ENCODE measurements at places on chromosomes 12 and 14.

DNA sequence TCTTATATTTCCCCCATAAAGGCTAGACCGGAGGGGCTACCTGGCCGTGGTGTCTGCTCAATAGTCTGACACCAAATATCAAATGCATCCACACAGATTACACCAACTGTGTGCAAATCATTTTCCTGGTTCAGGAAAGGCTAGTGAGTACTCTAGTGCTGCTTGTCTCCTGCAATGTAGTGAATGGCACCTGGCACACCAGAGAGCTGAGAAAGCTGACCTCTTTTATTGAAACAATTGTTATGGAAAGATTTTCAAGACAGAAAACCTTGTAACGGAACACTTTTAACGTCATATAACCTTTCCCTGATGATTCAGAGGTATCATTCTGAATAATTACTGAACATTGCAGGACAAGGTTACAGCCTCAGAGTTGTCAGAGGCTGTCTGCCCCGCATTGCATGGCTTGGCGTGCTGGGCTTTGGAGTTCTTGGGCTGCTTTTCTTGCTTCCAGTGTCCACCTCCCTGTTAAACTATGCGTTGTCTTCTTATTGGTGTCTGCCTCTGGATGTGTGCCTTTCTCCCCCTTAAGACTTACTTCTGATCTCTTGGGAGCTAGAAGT, 40.7 kb upstream of the HDAC7 start:
- DNase-seq = peak; percentile 47

DNA sequence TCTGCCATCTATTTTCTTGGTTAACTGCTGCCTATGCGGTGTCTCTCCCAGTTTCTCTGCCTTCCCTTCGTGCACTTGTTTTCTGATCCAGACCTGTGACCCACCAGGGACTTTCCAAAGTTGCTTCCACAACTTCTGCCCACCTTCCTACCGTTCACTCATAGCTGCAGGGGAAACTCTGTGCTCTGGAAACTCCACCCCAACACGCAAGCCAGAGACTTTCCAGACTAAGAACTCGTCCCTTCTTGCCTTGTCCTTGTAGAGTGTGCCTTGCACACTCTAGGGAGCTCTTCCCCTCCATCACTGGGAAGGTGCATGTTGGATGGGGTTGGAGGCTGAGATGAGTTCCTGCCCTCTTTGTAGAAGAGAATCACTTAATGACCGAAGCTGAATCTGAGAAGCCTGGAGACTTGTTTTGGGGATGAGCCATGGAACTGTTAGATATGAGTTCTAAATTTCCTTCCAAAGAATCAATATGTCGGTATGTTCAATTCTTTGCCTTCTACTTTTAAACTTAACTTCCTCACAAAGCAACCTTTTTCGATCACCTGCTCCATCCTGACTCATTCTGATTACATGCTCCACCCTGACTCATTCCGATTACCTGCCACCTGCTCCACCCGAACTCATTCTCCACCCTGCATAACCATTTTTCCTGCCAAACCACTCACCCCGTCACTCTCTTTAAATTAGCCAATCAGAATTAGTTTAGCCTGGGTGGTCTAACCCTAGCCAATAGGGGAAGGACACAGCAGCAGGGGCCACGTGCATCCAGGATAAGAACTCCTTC, 82.1 kb upstream of the CAPRIN2 start:
- no peak for DNase-seq

- no peak for DNase-seq
These were observed 77.5 kb upstream of the EEA1 start for GRCh38 chr12:93006471-93007208.

- no peak for DNase-seq
These were observed 56.1 kb upstream of the VASH1 start for GRCh38 chr14:76705214-76705613.

- no peak for DNase-seq
These were observed 840.3 kb downstream of the GALC start for GRCh38 chr14:87152693-87153092.

DNA sequence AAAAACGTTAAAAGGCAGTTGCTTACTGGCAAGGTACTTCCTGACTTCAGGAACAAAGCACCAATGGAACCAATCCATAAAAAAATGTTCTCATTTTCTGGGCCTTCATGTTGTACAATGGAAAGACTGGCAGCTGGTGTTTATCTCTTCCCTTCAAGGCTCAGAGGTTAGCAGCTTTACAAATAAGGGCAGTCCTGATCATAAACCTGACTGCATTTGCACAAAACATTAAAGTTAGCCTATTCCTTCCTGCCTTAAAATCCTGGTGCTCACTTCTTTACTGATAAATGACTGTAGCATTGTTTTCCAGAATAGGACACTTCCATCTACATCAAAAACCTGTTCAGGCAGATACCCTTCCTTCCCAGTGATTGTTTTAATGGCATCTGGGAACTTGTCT, 19.2 kb downstream of the IL26 start:
- DNase-seq = no peak

GRCh38 chr12:119024356-119024755, 43.0 kb downstream of the SRRM4 start:
- no peak for DNase-seq

DNA sequence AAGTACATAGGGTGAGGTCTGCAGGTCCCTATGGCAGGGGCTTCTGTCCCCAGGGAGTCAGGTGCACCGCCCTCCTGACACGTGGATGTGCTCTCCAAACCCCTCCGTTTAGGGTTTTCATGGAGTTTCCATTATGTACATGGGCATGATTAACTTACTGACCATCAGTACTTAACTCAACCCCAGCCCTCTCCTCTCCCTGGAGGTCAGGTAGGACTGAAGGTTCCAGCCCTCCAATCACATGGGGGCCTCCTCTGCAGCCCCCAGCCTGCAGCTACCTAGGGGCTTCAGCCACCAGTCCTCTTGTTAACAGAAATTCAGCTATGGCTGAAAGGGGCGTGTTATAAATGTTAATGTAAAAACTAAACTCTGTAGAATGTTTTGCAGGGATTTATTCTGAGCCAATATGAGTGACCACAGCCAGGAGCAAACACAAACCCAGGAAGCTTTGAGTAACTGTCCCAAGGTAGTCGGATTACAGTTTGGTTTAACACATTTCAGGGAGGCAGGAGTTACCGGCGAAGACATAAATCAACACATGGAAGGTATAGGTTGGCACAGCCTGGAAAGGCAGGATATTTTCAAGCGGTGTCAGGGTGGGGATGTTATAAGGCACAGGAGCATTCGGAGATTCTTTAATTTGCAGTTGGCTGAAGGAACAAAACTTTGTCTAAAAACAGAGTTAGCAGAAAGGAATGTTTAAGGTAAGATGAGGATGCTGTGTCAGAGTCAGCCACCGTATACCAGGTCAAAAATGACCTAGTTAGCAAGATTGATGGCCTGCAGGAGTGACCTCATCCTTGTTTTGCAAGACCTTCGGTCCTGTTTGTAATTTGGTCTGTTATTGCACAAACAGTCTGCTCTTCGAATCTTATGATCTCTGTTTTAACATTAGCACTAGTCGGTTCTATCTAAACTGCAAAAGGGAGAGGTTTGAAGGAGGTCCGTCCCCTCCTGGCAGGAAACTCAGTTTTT, 75.2 kb downstream of the TNFAIP2 start:
- no peak for DNase-seq

DNA sequence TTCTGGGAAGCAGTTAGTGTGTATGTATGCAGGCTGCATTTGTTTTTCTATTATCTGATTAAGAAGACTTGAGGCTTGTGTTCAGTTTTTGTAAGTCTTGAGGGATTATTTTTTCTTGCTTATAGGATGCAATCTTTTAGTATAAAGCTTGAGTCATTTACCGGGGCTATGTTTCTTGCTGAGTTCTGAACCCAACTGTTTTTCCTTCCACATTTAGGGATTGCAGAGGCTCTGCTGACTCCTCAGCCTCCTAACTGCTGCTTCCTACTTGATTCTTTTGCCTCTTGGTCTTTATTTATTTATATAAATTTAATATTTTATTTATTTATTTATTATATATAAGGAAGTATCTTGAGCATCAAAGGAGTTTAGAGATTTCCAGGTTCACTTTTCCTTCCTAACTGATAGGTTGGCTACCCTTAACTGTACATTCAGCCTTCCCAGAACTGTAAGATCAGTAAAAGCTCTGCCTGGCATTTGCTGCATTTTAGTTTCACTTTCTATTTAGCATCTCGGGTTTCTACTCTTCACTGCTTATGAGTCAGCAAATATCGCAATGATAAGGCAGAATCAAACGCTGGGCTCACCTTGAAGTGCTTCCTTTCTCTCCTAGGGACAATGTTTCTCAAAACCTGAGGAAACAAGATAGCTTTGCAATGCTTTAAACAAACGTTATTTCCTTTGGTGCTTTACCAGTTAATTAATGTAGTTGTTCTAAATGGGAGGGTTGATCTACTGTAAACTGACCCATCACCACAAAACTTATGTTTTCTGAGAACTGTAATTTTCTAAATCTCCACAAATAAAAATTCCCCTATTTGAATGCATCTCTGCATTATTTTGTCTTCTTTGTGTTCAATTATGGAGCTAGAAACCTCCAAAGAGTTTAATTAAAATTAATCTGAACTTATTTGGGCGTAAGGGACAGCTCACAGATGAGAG, 1183.7 kb upstream of the TMEM132C start:
- no peak for DNase-seq

GRCh38 chr14:53006931-53007562, 56.2 kb upstream of the FERMT2 start:
- DNase-seq = no peak

- DNase-seq = peak; percentile 28
These were observed 238.5 kb downstream of the CACNA1C start for GRCh38 chr12:2291182-2291832.

- DNase-seq = no peak
These were observed 21.7 kb downstream of the SMCO2 start for GRCh38 chr12:27468241-27468640.

DNA sequence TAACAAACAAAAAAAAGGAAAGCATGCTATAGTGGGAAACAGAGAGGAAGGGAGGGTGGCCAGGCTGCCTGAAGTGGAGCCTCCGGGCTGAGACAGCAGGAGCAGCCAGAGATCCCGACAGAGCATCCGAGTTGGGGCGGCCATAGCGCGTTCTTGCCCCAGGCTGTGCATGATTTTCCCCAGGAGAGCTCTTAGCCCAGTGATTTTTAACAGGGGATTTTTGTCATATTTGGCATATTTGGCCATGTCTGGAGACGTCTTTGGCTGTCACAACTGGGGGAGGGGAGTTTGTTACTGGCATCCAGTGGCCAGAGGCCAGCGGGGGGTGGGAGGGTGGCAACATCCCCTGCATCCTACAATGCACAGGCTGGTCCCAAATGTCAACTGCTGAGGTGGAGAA, 23.6 kb downstream of the BDKRB1 start:
- DNase-seq = no peak

GRCh38 chr14:71022939-71023338, 115.7 kb downstream of the PCNX1 start:
- no peak for DNase-seq

DNA sequence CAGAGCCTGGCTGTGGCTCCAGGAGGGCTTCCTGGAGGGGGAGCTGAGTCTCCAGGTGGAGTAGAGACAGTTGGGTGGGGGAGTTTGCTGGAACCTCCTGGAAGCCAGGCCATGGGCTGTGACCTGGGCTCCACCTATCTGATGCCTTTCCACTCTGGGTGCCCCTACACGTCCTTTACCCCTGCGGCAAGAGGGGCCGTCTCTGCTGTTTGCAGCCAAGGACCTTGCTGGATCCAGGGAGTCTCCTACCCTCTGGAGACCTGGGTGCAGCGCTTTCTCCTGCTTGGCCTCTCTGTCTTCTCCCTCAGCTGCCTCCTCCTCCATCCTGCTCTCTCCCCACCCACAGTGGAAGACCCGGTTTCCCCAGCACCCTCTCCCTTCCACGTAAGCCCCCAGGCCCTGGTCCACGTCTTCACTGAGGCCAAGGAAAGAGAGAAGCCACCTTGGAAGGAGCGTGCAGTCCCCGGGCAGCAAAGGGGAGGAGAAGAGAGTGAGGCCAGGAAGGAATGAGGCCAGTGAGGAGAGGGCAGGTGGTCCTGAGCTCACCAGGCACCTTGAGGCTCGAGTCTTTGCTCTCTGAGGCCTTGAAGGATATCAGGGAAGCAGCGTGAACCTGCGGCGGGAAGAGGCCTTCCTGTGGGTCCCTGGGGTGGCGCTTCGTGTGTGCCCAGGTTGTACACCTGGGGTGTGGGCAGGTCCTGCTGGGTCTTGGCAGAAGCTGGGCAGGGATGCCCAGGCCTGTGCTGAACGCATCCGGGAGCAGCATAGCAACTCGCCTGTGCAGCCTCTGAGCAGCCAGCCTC, 294.3 kb upstream of the RTL1 start:
- DNase-seq = peak; percentile 9

DNA sequence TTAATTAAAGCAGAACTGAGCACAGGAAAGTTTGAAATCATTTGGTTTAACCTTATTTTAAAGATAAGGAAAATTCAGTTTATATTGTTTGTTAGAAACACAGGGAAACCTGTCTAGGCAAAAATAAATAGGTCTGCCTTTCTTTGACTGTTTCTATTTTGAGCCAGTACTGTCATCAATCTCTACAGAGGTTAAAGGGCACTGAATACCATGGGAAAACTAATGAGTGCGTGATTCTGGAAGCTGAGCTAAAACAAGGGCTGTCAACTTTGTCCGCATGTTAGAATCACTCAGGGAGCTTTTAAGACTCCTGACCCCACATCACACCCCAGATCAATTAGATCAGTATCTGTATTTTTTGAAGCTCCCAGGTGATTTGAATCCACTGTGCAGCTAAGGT, 38.8 kb downstream of the NOPCHAP1 start:
- no peak for DNase-seq

GRCh38 chr14:77260631-77261030, 10.4 kb downstream of the NGB start:
- DNase-seq = no peak

GRCh38 chr12:81570234-81570633, 188.9 kb downstream of the PPFIA2 start:
- no peak for DNase-seq

DNA sequence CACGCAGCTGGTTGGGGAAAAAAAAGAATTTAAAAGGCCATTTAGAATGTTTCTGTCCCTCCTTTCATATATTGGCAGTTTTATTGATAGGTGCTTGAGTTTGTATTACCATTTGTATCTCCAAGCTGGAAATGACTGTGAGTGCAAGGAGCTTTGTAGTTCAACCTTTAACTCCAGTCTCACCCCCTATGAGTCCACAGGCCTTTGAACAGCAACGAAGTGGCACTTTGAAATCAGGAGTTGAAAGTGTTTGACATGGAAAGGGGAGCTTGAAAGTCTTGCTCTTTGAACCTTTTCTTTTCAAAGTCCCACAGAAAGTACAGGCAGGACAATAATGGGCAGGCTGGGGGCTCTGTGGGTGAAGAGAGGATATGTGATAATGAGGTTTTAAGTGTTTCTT, 480.3 kb downstream of the RERGL start:
- DNase-seq = no peak

DNA sequence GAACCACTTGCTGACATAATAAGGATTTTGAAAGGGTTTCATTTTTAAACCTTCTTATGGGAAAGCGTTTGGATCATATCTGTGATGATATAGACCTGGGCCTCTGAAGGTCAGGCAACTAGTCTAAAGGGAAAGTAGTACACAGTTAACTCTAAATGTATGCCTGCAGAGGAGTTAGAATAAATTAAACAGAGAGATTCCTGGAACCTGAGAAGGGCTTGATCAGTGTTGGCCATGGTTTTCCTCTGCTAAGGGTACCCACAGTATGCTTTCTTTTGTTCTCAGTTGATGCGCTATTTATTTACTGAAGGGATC, 14.4 kb upstream of the POLR3B start:
- DNase-seq = no peak
